ENCODE measurements at places on chromosomes 5 and 9. TPM values are rescaled to one million over a fixed set of nuclear protein-coding genes. Genes with fewer than 3 reads are reported as not detected.

GRCh38 chr5:78889369-78890140, 95.6 kb downstream of the ARSB start:
- no peaks in the 10 kb centered on the region for H3K27me3 ChIP-seq
- DNase-seq = no peak
- H3K27ac ChIP-seq = no peak overlapping the region
- H3K36me3 ChIP-seq = peaks cover 4% of the 10 kb centered on the region
- no peak overlapping the region for H3K4me3 ChIP-seq
- peaks cover 12% of the 10 kb centered on the region for H3K4me1 ChIP-seq

TAL2 gene
- not detected for total RNA-seq

COL5A1 gene
- total RNA-seq = 0.23 TPM

NACC2 gene
- 21.2 TPM for total RNA-seq

DNA sequence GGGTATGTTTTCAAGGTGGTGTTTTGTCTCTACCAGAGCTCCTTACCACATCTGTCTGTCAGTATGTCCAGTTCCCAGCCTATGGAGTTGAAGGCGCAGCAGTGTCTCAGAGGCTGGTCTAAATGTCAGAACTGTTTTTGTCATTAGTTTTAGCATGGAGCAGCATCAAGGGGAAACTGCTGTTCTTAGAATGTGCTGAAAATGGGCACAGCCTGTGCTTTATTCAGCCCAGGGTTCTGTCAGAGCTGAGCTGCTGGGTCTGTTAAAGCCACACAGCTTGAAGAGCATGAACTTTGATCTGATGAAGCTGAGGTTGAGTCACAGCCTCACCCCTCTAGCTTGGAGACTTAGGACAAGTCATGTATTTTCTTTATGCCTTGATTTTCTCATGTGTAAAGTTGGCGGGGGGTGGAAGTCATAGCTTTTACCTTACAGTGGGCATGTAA, 71.9 kb downstream of the RALGPS1 start:
- DNase-seq = no peak
- H3K27me3 ChIP-seq = peaks cover 21% of the 10 kb centered on the region
- H3K36me3 ChIP-seq = no peaks in the 10 kb centered on the region
- peak overlapping the region; percentile 38 for H3K27ac ChIP-seq

DNA sequence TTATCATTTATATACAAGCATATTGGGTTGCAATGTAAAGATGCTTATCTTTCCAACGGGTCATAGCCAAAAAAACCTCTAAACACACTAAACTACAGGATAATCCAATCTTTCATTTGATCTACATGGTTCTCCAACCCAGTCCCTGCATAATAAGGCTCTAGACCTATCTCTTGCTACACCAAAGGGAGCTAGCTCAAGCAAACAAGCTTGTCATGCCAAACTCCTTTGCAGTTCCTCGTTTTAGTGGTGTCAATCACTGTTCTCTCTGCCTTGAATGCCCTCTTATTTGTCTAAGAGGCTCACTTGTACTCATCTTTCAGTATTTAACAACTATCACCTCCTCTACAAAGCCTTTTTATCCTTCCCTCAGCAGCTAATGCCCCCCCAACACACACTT, 5.6 kb downstream of the HOMER1 start:
- no peak for DNase-seq
- H3K27me3 ChIP-seq = peaks cover 27% of the 10 kb centered on the region
- H3K36me3 ChIP-seq = no peaks in the 10 kb centered on the region
- no peak overlapping the region for H3K4me3 ChIP-seq

- H3K36me3 ChIP-seq = no peaks in the 10 kb centered on the region
- no peak overlapping the region for H3K4me3 ChIP-seq
- H3K27me3 ChIP-seq = no peaks in the 10 kb centered on the region
- DNase-seq = no peak
- no peak overlapping the region for H3K27ac ChIP-seq
- no peaks in the 10 kb centered on the region for H3K4me1 ChIP-seq
Measured at GRCh38 chr5:10295619-10296326, 11.9 kb downstream of the CMBL start.

DNA sequence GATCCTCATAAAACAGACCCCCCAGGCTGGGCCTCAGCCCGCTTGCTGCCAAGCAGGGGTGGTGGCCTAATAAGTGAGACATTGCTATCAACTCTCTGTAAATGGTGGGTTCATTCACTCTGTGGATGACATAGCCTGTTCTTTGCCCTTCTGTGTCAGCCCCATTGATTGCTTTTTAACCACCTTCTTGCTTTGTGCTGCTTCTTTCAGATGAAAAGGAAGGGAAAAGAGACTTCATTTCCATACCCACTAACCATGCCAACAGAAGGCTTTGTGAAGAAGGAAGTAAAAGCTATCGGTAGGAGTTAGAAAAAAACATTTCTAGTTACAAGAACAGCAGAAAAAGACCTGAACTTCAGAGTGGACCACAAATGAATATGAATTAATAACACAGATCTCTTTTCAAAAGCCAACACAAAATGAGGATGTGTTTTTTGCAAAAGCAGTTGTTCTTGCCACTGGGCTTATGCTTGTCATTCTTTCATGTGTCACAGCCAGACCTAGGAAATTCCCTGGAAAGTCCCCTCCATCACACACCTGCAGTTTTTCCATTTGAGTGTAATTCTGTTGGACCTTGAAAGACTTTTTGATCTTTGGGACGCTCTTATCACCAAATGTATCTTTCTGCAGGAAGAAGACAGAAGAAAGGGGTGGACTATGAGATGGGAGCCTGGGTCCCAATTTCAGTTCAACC, 507.7 kb downstream of the CCDC171 start:
- no peak overlapping the region for H3K4me3 ChIP-seq
- no peaks in the 10 kb centered on the region for H3K36me3 ChIP-seq
- no peak overlapping the region for H3K27ac ChIP-seq
- H3K27me3 ChIP-seq = no peaks in the 10 kb centered on the region
- H3K4me1 ChIP-seq = peaks cover 15% of the 10 kb centered on the region

- H3K27me3 ChIP-seq = no peaks in the 10 kb centered on the region
- H3K27ac ChIP-seq = no peak overlapping the region
- no peaks in the 10 kb centered on the region for H3K4me1 ChIP-seq
- H3K4me3 ChIP-seq = no peak overlapping the region
Measured at GRCh38 chr5:15124461-15124860, 252.9 kb upstream of the ANKH start.

GRCh38 chr5:93304456-93305250, 276.4 kb downstream of the NR2F1-AS1 start:
- no peak overlapping the region for H3K27ac ChIP-seq
- no peaks in the 10 kb centered on the region for H3K36me3 ChIP-seq
- H3K27me3 ChIP-seq = no peaks in the 10 kb centered on the region
- no peaks in the 10 kb centered on the region for H3K4me1 ChIP-seq
- H3K4me3 ChIP-seq = no peak overlapping the region

PCDHB2 gene
- not detected for total RNA-seq

GFRA3 gene
- not detected for total RNA-seq
